Activated CD8-positive, alpha-beta memory T cell treated with anti-CD3 and anti-CD28 coated beads for 36 hours (primary cell): ENCODE measurements at places on chromosomes 1 and 21. TPM values are rescaled to one million over a fixed set of nuclear protein-coding genes. Genes with fewer than 3 reads are reported as not detected.

Gene MTARC1
- not detected for total RNA-seq

Gene MGST3
- total RNA-seq, result 49.0 TPM

Gene DMRTA2
- not detected for total RNA-seq

Gene TRIM67
- not detected for total RNA-seq

Gene MYBPH
- total RNA-seq, result not detected
